Mammary microvascular endothelial cell (primary cell): ENCODE measurements at places on chromosomes 12 and 14. TPM values are rescaled to one million over a fixed set of nuclear protein-coding genes. Genes with fewer than 3 reads are reported as not detected.

Gene TAS2R43
- 0.53 TPM in 1 of 2 replicates, not detected in the other for total RNA-seq

Gene DBX2
- total RNA-seq = not detected in 2 replicates

Gene KLHL33
- 0.34 TPM in 1 of 2 replicates, not detected in the other for total RNA-seq

Gene DTX1
- total RNA-seq = not detected in 2 replicates

Gene WASHC4
- 66.8 and 71.3 TPM in 2 replicates for total RNA-seq

Gene KITLG
- 80.9 and 81.3 TPM in 2 replicates for total RNA-seq
